ENCODE measurements at places on chromosomes 6 and 20. TPM values are rescaled to one million over a fixed set of nuclear protein-coding genes. Genes with fewer than 3 reads are reported as not detected.
A peak's percentile ranks its signal among the peaks of the same experiment; 100 is the strongest.

GRCh38 chr6:122416825-122417224, 17.4 kb downstream of the HSF2 start:
- no peak overlapping the region for H3K27ac ChIP-seq
- H3K36me3 ChIP-seq: peaks cover 36% of the 10 kb centered on the region
- H3K27me3 ChIP-seq: no peaks in the 10 kb centered on the region

Gene HDGFL1
- total RNA-seq: not detected

- DNase-seq: no peak
- peaks cover 6% of the 10 kb centered on the region for H3K4me1 ChIP-seq
- H3K27ac ChIP-seq: no peak overlapping the region
- H3K4me3 ChIP-seq: no peak overlapping the region
- no peaks in the 10 kb centered on the region for H3K27me3 ChIP-seq
Observed at GRCh38 chr6:39090036-39090435, 24.9 kb downstream of the SAYSD1 start.

GRCh38 chr6:119384444-119384843, 34.9 kb upstream of the MAN1A1 start:
- DNase-seq: no peak
- no peak overlapping the region for H3K4me3 ChIP-seq
- H3K4me1 ChIP-seq: no peaks in the 10 kb centered on the region
- no peaks in the 10 kb centered on the region for H3K27me3 ChIP-seq

GRCh38 chr6:158865769-158866168, 46.6 kb upstream of the EZR start:
- DNase-seq: no peak
- no peak overlapping the region for H3K27ac ChIP-seq
- H3K4me1 ChIP-seq: peaks cover 14% of the 10 kb centered on the region
- no peaks in the 10 kb centered on the region for H3K27me3 ChIP-seq
- peaks cover 7% of the 10 kb centered on the region for H3K36me3 ChIP-seq

GRCh38 chr6:145814035-145814500, 527 bp downstream of the FBXO30 start:
- no peaks in the 10 kb centered on the region for H3K4me1 ChIP-seq
- peaks cover 13% of the 10 kb centered on the region for H3K36me3 ChIP-seq
- no peaks in the 10 kb centered on the region for H3K27me3 ChIP-seq
- peak overlapping the region; percentile 94 for H3K27ac ChIP-seq
- H3K4me3 ChIP-seq: peak overlapping the region; percentile 89

Gene MICB
- 6.8 TPM for total RNA-seq

Gene SUPT3H
- 22.5 TPM for total RNA-seq

DNA sequence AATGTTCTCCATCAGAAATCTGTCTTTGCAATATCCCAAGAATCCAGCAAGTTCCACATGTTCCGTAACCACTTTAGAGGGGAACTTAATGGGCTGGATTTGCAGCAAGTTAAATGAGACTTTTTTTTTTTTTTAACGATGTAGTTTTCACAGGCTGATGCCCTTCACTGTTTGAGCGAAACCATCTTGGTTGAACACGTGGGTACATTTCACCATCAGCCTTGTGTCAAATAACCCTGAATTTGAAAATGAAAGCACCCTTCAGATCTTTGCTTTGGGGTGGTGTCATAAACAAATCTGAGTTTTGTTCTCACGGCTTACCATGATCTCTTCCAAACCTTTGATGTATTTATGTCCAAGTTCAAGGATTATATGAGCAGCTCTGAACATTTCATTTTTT, 73.7 kb upstream of the EXOC2 start:
- no peak overlapping the region for H3K4me3 ChIP-seq
- H3K36me3 ChIP-seq: no peaks in the 10 kb centered on the region
- no peaks in the 10 kb centered on the region for H3K4me1 ChIP-seq
- DNase-seq: no peak
- H3K27me3 ChIP-seq: no peaks in the 10 kb centered on the region
- H3K27ac ChIP-seq: no peak overlapping the region

DNA sequence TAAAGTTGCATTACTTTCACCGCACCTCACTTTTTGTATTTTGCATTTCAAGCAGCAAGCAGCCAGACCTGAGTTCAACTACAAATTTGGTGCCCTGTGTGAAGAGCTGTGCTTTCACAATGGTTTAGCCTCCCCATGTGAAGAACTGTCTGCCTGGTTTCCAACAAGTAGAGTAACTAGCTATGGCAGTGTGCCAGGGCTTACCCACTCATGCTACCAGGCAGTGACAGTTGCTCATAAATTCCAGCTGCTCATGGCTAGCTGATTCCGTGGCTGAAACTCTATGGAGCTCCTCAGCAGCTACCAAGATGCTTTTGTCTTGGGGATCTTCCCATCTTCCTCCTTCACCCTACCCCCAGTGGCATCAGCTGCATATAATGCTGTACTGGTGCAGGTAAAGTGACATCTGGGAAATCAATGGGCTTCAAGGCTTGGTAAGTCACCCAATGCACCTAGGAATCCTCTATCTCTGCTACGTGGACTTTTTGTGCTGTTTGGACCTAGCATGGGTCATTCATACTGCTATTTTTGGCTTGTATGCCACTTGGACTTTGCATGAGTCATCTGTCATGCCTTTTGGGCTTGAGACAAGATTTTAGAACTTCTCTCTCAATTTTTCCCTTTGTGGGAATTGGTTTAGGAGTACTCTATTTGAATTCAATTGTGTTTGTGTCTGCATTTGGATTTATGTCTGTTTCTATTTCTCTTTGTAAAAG, 176.5 kb upstream of the GJE1 start:
- no peak overlapping the region for H3K27ac ChIP-seq
- H3K36me3 ChIP-seq: peaks cover 43% of the 10 kb centered on the region
- H3K27me3 ChIP-seq: no peaks in the 10 kb centered on the region
- H3K4me3 ChIP-seq: no peak overlapping the region

GRCh38 chr6:142195862-142196541, 48.9 kb downstream of the VTA1 start:
- no peak overlapping the region for H3K4me3 ChIP-seq
- no peak overlapping the region for H3K27ac ChIP-seq
- H3K4me1 ChIP-seq: no peaks in the 10 kb centered on the region
- H3K27me3 ChIP-seq: no peaks in the 10 kb centered on the region
- no peak for DNase-seq

GRCh38 chr6:56715741-56716140, 73.1 kb upstream of the DST start:
- peaks cover 17% of the 10 kb centered on the region for H3K4me1 ChIP-seq
- DNase-seq: no peak
- no peak overlapping the region for H3K27ac ChIP-seq
- H3K36me3 ChIP-seq: peaks cover 19% of the 10 kb centered on the region
- no peak overlapping the region for H3K4me3 ChIP-seq

DNA sequence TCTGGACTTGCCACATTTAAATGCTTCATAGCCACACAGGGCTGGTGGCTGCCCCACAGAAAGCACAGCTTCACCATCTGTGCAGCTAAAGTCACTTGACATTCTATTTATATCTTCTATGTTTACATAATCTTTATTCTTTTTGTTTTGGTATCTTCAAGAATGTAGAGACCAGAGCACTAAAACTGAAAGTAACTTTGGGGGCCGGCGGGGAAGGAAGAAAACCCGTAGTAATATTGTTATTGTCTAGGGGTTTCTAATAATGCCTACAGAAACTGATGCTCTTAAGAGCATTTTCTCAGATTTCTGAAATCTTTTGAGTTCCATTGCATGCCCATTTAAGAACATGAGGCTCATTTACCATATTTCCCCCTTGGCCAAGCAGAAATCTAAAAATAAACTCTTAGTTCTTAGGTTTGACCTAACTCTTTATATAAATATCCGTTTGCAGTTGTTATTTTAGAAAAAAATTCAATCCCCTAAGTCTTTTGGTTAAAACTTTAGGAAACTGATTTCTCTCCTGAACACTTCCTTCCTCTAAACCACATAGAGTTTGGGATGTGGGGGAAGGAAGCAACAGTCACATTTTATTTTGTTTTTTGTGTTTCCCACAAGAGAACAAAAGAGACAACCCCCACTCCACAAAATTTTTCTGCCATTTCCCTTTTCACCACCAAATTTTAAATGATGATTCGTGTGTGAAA, 207.6 kb downstream of the OGFRL1 start:
- H3K36me3 ChIP-seq: no peaks in the 10 kb centered on the region
- no peak for DNase-seq
- no peak overlapping the region for H3K4me3 ChIP-seq
- no peak overlapping the region for H3K27ac ChIP-seq
- H3K4me1 ChIP-seq: no peaks in the 10 kb centered on the region

DNA sequence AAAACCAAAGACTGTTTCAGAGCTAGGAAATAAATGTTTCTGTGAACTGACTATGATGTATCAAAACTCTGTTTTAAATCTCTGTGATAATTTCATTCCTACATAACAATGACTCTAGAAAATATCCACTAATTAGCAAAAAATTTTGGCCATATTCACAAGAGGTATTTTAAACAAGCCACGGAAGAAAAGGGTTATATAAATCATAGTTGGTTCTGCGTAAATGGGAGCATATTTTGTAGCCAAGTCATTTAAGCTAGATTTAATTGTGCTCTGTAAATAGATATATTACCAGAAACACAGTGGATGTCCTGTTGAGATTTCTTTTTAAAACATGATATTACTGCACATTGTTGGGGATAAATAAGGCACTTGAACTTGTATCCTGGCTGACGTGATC, 416.5 kb upstream of the PLCB4 start:
- H3K27ac ChIP-seq: no peak overlapping the region
- H3K27me3 ChIP-seq: no peaks in the 10 kb centered on the region
- DNase-seq: no peak
- H3K36me3 ChIP-seq: 0 out of 3 replicates have a peak, but pooled peaks cover 2% of the 10 kb centered on the region

- H3K27ac ChIP-seq: no peak overlapping the region
- H3K36me3 ChIP-seq: no peaks in the 10 kb centered on the region
- no peak for DNase-seq
Observed at GRCh38 chr6:118220429-118221128, 313.5 kb downstream of the SLC35F1 start.

- H3K27ac ChIP-seq: no peak overlapping the region
- H3K36me3 ChIP-seq: no peaks in the 10 kb centered on the region
- no peak overlapping the region for H3K4me3 ChIP-seq
Observed at GRCh38 chr6:152232501-152233151, 404.5 kb downstream of the SYNE1 start.

All from H9 (cell line).